HuH-7 (cell line): ENCODE measurements at places on chromosomes 7 and 10.
A peak's percentile ranks its signal among the peaks of the same experiment; 100 is the strongest.

DNA sequence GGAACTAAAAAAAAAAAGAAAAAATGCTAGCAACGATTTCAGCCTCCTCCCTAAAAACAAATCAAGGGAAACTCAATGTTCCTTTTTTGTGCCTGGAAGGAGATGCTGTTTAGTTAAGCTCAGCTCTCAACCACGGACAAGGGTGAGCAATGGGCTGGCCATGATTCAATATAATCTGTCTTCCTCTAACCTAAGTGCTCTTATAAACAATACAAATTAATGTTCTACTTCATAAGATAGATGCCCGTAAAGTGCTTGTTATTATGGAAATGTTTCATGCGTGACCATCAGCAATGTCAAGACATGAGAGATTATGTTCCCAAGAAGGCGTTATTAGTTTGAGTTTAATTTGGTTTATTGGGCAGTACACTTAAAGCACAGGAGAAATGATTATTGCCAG is 320.3 kb downstream of the SFMBT2 start:
- DNase-seq, result no peak

- no peak for DNase-seq
Measured at GRCh38 chr7:124813994-124814798, 48.6 kb upstream of the GPR37 start.

- no peak for DNase-seq
Measured at GRCh38 chr10:108902619-108903285, 1020.6 kb downstream of the XPNPEP1 start.

- DNase-seq, result peak; percentile 52
Measured at GRCh38 chr10:68900427-68901104, 549 bp upstream of the DDX50 start.

DNA sequence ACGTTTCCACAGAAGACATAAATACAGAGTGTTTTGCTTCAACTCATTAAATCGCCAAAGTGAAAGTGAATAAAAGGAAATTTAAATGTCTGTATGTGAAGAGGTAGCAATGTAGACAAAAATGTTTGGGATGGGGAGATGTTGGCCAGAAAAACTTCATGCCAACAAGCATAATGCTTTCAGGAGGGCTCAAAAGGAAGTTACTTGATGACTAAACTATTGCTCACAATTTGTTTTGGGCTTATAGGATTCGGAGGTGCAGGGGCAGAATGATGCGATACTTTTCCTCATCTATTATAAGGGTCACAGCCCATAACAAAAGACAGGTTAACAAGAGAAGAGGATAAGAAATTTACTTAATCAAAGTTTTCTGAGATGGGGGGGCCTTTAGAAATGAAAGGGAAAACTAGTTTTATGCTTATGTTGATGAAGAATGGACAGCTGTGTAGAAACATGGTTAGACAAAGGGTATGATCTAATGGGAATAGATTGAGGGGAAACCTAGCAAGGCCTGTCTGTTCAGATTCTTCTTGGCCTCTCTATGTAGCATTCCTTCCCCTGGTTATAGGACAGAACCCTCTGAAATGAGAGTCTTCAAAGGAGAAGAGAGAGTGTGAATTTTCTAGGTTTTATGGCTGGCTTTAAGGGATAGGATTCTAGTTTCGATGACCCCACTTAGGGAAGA is 898.6 kb downstream of the LRMDA start:
- no peak for DNase-seq

DNA sequence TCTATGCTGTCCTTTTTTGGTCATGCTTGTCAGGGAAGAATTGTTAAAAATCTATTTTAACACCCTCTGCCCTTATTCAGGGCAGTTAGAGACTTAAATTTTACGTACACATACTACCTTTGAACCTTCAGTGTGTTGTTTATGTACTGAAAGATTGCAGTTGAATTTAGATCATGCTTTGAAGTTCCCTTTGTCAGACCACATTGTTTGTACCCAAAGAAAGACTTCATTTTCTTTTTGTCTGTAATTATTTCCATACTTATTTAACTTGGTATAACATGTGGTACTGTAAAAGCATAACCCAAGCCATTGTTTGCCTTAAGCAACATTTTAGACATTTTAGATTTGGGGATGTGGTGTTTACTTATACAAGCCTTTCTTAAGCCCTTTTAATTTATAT is 96.1 kb downstream of the MMRN2 start:
- DNase-seq, result no peak

DNA sequence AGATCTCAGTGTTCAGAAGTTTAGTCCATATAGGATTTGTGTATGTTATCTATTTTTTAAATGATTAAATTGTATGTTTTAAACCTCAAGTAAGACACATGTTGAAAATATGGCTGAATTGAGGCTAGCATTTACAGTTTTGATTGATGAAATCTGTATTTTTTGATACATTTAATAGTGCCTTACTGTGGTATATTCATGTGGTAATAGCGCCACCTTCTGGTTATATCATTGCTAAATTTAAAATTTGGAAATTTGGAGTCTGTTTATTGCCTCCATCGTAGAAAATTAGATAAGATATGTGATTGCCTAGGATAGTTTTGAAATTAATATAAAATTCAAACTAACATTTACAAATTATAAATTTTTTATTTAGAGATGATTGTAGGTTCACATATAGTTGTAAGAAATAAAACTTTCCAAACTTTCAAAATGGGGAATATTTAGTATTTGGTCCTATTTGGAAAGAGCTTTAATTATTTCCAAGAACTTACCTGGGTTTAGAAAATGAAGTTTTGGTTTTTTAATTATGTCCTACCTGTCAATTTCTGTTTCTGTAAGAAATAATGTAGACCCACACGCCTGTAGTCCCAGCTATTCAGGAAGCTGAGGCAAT is 19.1 kb upstream of the ARMS2 start:
- no peak for DNase-seq

GRCh38 chr10:29378106-29378505 is 89.2 kb downstream of the LYZL1 start:
- no peak for DNase-seq

DNA sequence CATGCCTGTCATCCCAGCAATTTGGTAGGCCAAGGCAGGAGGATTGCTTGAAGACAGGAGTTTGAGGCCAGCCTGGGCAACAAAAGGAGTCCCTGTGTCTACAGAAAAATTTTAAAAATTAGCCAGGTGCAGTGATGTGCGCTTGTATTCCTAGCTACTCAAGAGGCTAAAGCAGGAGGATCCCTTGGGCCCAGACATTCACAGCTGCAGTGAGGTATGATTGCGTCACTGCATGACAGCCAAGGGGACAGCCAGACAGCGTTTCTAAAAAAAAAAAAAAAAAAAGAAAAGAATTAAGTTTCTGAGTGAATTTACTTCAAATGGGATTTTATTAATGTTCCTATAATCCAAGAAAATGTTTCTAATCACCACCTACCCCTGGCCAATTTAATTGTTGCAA is 87.4 kb upstream of the RNF148 start:
- DNase-seq, result no peak

- DNase-seq, result no peak
Measured at GRCh38 chr7:75066521-75066920, 7.1 kb downstream of the RCC1L start.

GRCh38 chr7:28981161-28981465 is 23.0 kb upstream of the TRIL start:
- no peak for DNase-seq

GRCh38 chr10:101014230-101014884 is 14.7 kb downstream of the LZTS2 start:
- peak; percentile 83 for DNase-seq
